ENCODE measurements at places on chromosomes 11 and 22.

- no peak for DNase-seq
Measured at GRCh38 chr11:115406404-115406803, 97.8 kb downstream of the CADM1 start.

- DNase-seq: no peak
Measured at GRCh38 chr22:31891366-31892079, 52.8 kb upstream of the YWHAH start.

DNA sequence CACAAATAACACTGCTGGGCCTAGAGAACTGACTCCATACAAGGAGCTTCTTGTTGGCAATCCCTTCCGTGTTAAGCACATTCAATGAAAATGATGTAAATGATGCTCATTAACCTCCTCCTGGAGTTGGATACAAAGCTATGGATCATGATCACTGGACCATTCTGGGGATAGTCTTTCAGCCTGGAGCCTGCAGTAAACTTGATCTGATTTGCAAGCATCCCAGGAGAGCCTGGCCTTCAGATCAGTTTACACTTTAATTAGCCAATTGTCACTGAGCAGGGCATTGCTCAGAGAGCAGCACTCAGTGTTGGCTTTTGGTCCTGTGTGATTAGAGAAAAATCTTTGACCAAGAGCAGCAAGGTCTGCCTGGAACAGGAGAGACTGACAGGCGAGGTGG, 45.6 kb downstream of the ARFGAP3 start:
- no peak for DNase-seq

DNA sequence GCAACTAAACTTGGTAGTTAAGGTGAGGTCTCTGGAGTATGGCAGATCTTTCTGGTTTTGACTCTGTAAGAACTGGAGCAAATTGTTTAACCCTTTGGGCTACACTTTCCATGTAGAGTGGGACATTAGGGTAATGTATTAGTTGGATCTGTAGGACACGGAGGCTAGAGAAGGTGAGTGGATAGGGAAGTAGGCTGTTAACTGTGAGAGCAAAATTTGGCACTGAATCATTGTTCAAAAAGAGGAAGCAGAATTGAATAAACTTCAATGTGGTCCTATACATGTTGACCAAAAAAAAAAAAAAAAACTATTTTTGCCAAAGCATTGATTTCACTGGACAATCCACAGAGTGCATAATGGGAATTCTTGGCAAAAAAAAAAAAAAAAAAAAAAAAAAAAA, 370.2 kb upstream of the CHORDC1 start:
- no peak for DNase-seq

GRCh38 chr11:33171251-33171650, 10.0 kb upstream of the CSTF3 start:
- DNase-seq: no peak
